NCI-H1930 (cell line): ENCODE measurements at places on chromosomes 7 and 10.

- DNase-seq = no peak
Observed at GRCh38 chr7:25754333-25754732, 397.7 kb upstream of the NFE2L3 start.

DNA sequence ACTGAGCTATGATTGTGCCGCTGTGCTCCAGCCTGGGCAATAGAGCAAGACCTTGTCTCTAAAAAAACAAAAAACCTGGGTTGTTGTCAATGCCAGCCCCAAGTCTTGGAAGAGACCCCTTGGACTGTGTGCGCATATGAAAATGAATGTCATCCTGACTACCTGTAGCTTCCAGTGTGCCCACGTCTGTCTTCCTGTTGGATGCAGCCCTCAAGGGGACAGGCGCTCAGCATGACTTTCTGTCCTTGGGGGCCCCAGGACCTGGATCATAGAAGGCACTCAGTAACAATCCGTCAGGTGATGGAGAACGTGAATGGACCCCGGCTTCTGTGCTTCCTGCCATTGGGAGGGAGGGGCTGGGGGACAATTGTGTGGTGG is 9.0 kb downstream of the PRF1 start:
- DNase-seq = no peak

GRCh38 chr7:36605261-36606051 is 118.8 kb downstream of the AOAH start:
- DNase-seq = no peak

- DNase-seq = no peak
Observed at GRCh38 chr10:131869344-131869743, 31.5 kb upstream of the PPP2R2D start.

GRCh38 chr7:122299624-122300210 is 4.8 kb downstream of the FEZF1 start:
- no peak for DNase-seq

DNA sequence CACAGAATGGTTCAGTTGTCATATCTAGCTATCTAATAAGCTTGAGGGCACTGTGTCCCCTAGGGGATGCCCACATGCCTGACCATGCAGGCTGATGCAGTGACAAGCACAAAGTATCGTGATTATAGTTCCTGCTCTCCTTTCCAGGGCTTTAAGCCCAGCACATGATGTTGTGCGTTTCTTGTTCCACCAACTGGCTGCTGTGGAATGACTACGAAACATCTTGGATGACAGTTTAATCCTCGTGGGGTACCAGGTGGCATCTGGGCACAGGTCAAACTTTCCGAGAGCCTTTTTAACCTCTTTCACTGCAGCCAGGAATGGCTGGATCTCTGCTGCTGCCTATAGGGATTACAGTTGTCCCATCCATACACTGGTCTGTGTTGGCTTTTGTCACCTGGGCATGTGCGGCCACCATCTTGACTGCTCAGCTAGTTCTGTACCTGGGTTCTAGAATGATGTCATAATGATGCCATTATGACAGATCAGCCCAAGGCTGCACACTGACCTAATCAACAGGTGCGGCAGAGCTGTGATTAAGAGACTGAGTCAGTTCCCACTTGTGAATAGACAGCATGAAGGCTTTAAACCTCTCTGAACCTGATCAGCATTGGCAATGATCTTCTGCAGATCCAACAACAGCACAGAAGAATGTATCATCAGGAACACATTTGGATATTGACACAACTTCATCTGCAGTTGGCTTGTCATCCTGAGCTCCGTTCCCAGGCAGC is 144.1 kb downstream of the DLG5 start:
- DNase-seq = no peak

DNA sequence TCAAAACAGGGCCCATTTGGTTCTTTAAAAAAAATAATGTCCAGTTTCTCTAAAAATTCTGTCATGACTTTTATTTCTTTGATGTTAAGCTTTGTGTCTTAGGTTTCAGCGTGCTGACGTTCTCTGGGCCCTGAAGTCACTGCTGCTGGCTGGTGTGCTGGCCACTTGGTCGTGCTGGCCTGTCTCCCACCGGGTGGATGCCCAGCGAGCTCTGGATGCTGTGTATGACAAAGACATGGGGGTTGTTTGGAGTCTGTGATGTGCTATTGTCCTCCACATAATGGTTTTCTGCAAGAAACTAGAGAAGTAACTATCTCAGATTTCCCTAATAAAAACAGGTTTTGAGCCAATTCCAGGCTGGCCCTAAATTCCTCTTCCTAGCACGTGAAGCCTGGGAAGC is 9.5 kb upstream of the IDI2 start:
- no peak for DNase-seq

DNA sequence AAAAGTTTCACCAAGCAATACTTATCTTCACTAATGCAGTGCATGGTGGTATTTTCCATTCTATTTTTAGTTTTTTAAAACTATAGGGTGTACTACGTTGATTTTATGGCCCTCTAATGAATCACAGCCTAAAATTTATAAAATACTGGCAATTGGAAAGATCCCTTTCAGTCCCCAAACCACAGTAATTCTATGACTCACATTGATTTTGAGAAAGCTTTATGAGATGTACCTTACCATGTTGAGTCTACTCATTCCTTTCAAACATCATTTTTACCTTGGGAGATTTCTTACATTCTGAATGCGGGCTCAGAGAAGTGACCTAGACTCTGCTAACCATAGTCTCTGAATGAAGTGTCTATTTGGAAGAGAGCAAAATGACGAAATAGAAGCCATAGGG is 141.6 kb downstream of the GPR85 start:
- no peak for DNase-seq

DNA sequence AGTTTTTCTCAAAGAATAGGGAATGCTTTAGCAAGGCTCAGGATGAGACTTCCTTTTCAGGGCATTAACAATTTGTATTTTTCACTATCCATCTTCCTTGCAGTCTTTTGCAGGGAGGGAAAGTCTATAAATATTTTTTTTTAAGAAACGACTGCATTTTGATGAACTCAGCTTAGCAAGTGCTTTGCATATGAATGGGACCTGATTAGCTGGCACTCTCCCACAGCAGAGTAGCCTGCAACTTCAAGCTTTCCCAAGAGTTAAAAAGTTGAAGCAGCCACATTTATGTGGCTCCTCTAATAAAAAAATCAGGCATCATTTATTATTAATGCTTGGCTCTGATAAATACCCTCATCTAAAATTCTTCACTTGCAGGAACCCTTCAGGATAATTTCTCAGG is 134.0 kb downstream of the GRID1 start:
- DNase-seq = no peak

- DNase-seq = no peak
Observed at GRCh38 chr7:101278461-101279292, 33.8 kb upstream of the FIS1 start.

GRCh38 chr10:7634142-7634894 is 32.4 kb downstream of the ITIH5 start:
- no peak for DNase-seq

DNA sequence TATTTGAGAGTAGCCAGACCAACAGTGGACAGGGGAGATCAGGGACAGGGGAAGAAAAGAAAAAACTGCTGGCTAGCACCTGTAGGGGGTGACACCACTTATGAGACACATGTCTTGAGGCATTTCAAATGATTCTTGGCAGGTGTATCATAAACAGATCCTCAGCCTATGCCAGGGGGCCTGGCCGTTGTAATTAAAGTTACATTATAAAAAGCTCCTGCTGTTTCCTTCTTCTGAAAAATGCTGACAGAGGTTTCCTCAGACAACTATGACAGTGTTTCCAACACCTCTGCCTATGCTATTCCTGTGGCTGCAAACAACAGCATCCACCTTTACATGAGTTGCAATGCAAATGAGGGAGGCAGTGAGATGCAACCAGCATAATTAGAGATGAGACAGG is 281.0 kb upstream of the PTER start:
- no peak for DNase-seq

DNA sequence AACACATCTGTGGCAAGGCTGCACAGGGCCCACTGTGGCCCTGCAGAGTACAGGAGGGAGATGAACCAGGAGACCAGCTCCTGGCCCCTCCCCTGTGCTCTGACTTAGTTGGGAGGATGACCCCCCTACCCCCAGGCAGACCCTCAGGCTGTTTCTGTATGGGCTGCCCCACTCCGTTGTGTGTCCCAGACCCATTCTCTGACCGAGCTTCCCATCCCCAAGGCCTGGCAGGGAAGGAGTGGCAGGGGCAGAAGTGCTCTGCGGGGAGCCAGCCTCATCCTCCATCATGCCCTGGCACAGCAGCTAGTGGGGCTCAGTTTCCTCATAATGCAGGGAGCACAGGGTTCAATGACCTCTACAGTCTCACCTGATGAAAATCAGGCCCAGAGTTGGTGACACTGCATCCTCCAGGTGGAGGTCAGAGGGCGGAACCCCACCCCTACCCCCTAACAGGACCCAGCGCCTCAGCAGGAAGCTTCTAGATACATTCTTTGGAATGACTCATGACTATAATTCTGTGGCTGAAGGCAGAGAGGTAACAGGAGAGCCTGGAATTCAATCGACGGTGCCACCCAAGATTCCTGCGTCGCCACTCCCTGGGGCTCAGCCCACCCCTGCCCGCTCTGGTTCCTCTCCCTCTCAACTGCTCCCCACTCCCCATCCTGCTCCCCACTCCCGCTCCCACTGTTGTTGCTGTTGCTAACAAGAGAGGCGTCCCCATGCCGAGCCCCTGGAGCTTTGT is 18.2 kb downstream of the PODXL start:
- no peak for DNase-seq

GRCh38 chr10:116669080-116669479 is 48.3 kb downstream of the PNLIPRP2 start:
- DNase-seq = no peak

- DNase-seq = no peak
Observed at GRCh38 chr10:132740588-132740987, 45.4 kb downstream of the NKX6-2 start.
